AG04450 (cell line): ENCODE measurements at places on chromosomes 5 and 9.

DNA sequence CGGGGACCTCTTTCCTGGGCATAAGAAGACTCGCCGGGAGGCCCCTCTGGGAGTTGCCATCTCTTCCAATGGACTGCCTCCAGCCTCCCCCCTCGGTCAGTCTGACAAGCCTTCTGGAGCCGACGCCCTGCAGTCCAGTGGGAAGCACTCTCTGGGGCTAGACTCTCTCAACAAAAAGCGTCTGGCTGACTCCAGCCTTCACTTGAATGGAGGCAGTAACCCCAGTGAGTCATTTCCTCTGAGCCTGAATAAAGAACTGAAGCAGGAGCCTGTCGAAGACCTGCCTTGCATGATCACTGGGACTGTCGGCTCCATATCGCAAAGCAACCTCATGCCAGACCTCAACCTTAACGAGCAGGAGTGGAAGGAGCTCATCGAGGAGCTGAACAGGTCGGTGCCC is 28.4 kb upstream of the LTC4S start:
- no peak for DNase-seq

DNA sequence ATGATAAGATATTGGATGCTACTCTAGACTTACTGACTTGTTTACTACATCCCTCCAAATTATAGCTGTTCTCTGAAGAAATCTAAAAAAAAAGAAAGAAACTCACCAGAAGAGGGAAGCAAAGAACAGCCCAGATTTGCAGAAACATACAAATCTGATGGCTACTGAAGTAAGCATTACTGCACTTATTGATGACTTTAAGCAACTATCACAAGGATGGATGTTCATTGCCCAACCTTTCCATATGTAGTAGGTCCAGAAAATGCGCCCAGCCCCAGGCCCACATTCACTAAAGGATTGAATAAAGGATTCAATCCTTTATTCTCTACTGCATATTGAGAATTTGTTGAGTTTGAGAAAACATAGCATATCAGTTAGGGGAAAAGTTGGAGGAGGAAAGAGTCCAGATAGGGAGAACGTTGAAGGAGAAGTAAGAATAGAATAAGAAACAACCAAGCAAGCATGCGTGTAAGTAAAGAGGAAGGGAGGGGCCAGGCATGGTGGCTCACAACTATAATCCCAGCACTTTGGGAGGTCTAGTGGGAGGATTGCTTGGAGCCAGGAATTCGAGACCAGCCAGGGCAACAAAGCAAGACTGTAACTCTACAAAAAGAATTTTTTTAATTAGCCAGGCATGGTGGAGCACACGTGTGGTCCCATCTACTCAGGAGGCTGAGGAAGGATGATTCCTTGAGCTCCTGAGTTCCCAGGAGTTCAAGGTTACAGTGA is 33.8 kb upstream of the DTWD2 start:
- peak; percentile 15 for DNase-seq

- no peak for DNase-seq
These were observed 24.6 kb upstream of the IFNB1 start for GRCh38 chr9:21102305-21102704.

DNA sequence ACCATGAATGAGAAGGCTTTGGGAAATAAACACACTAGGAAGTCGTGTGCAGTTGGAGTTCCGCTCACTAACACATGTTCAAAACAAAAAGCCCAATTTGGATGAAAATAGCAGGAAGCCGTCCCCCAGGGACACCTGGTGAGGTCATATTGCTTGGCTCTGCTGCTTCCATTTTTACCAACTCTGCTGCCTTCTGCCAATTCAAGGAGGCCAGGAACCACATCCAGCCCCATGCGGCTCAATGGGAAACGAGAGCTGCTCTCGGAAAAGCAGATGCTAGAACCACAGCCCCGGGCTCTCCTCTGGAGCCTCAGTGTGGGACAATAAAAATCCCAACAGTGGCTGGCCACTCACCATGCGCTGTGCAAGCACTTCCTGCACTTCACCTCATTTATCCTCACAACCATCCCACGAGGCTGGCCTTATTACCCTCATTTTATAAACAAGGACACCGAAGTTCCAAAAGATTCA is 13.4 kb downstream of the ADAM19 start:
- no peak for DNase-seq

GRCh38 chr5:41661254-41661653 is 150.9 kb upstream of the PLCXD3 start:
- no peak for DNase-seq

- DNase-seq: no peak
These were observed 5.0 kb downstream of the HAND1 start for GRCh38 chr5:154472871-154473580.

DNA sequence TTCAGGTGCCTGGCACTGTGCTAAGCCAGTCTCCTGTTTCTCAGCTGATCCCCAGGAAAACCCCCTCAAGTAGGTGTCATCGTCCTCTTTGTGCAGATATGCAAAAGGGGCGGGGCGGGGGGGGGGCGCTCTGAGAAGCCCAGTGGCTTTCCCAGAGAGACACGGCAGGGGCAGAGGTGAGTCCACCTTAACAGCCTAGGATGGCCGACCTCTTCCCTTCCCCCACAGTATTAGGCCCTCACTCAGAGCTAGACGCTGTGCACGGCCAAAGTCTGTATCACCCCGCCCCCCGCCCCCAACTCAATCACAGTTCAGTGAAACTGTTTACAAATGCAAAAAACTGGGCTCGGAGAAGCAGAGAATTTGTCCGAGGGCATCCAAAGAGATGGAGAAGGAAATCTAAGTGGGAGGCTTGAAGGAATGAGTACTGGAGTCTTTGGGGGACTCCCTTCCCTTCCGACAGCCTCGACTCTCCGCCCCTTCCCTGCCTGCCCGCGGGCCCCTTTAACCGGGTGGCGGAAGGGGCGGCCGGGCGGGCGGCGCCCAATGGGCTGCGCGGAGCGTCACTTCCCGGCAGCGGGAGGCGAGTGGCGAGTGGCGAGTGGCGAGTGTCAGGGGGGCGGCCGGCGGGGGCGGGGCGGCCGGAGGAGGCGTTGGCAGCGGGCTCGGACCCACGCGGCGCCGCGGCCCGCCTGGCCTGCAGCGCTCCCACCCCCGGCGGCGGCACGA is at the start of gene ERGIC1:
TSS of gene ERGIC1 (plus strand) at position 566 of the 729 bp plus-strand sequence. CDS start at position 729, 163 bp downstream.
- no peak for DNase-seq

GRCh38 chr5:55110217-55110616 is 7.8 kb downstream of the GZMA start:
- no peak for DNase-seq

DNA sequence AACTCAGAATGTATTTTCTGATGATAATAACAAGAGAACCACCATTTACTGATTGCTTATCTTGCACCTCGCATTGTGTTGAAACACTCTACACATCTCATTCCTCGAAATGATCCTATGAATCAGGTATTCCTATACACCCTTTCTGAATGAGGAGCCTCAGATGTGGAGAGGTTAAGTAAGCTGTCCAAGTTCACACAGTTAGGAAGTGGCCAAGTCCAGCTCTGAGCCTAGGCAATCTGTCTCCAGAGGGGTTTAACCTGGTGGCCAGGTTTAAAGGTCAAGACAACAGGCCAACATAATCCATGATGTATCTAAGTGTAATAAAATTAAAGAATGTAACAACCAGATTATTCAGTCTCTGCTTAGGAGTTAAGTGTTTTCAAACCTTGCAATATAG is 12.9 kb downstream of the FAM169A start:
- no peak for DNase-seq

GRCh38 chr5:97694091-97694490 is 511.0 kb upstream of the RIOK2 start:
- no peak for DNase-seq

DNA sequence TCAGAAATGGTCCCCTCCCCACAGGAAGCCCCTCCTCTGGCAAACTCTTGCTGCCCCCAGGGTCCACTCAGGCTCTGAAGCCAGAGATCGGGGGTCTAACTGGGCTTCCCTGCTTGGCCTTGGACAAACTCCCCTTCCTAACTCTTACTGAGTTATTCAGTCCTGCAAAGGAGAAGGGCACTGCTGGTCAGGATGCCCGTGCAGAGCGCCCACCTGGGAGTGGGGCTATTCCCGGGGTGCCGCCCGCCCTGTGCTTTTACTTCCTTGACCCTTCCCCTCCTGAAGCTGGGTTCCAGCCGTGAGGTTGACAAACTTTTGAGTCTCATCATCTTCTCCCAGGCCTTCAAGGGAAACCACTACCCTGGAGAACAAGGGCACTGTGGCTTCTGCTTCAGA is 4.9 kb downstream of the TBC1D9B start:
- no peak for DNase-seq

- no peak for DNase-seq
These were observed 265.4 kb downstream of the RASEF start for GRCh38 chr9:82797534-82797933.

GRCh38 chr5:148978370-148979082 is 84.3 kb downstream of the SH3TC2 start:
- no peak for DNase-seq

DNA sequence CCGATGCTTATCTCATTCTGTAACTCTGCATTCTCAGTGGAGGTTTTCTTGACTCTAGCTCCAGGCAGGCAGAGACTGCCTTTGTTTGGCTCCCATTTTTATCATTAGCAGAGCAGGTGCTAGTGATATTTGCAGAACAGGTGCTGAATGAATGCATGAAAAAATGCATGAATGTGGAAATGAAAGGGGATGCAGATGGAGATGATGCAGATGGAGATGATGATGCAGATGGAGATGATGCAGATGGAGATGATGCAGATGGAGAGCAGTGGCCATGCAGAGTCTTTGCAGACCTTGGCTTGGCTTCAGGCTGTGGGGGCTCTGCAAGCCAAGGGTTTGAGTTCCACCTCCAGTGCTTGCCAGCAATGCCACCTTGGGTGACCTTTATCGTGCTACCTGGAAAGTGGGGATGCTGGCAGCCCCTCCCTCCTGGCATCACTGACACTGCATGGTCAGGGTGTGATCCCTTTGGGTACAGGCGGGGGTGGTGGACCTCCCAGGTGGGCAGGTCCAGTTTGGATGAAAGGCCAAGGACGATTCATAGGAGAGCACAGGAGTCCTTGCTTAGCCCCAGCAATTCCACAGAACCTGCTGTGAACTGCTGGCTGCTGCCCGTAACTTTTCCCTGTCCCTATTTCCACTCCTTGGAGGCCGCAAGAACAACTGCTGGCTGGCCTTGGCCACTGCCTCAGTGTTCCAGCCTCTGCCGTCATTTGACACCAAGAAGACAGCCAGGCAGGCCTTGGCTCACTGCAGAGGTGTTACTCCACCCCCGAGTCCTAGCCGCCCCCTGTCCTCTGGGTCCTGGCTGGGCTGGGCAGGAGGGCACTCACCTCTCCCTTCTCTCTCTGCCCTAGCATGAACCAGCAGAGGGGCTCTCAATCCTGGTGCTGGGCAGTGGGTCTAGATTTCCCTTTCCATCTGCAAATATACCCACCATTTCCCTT is 33.0 kb downstream of the ERGIC1 start:
- DNase-seq: no peak

GRCh38 chr9:80061940-80062339 is 490.2 kb downstream of the TLE4 start:
- DNase-seq: peak; percentile 77

DNA sequence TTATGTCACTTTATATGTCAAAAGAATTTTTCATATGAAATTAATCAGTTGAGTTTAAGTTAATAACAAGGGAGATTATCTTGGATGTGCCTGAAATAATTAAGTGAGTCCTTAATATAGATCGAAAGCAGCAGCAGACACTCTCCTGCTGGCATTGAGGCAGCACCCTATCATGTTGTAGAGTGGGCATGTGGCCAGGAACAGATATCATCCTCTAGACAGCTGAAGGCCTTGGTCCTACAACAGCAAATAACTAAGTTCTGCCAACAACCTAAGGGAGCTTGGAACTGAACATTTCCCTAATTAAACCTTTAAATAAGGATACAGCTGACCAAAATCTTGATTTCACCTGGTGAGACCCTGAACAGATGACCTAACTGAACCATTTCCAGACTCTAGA is 25.8 kb upstream of the UGT3A1 start:
- no peak for DNase-seq

GRCh38 chr5:147547730-147548129 is 37.9 kb upstream of the DPYSL3 start:
- DNase-seq: no peak

GRCh38 chr5:87095787-87096186 is 171.9 kb upstream of the RASA1 start:
- DNase-seq: no peak

GRCh38 chr5:2685651-2686272 is 65.7 kb downstream of the IRX2 start:
- no peak for DNase-seq
